ENCODE measurements at places on chromosomes 3 and 15.

DNA sequence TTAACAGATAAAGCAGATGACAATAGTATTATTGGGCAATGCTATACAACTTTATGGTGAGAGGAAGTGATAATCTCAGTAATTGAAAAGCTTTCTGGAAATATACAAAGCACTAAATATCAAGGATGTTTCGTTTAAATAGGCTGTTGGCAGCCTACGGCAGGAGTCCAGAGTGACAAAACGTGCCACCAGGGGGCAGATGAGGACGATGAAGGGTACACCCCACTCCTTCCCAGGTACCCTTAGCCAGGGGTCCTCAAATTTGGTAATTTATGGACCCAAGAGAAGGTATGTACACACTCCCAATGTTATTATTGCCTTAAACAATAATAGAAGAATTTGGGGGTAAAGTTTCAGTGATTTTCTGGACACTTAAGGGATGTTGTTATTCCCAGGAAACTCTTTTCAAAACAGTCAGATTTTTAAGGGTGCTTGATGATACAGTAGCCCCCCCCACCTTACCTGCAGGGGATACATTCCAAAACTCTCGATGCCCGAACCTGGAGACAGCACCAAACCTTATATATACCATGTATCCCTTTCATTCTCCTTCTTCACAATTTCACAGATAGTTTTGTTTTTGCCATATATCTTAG is 1.4 kb upstream of the MAGEL2 start:
- no peak for DNase-seq

GRCh38 chr3:185926445-185926844 is 11.4 kb downstream of the TRA2B start:
- no peak for DNase-seq

DNA sequence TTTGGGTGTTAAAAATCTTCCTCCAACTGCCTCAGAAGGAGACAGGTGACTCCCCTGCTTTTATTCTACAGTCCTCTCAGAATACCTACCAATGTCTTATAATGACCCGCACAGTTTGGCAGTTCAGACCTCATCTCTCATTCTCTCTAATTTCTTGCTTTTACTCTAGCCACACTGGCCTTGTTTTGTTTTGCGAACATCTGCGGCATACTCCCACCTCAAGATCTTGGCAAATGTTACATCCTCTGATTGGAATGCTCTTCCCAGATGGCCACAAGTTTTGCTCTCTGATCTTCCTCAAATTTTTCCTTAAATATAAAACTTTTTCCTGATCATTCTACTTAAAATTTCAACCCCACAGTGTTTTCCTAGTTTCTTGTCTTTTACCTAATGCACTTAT is 94.1 kb downstream of the PLSCR2 start:
- no peak for DNase-seq

GRCh38 chr3:8239718-8240695 is 261.6 kb upstream of the LMCD1 start:
- no peak for DNase-seq

DNA sequence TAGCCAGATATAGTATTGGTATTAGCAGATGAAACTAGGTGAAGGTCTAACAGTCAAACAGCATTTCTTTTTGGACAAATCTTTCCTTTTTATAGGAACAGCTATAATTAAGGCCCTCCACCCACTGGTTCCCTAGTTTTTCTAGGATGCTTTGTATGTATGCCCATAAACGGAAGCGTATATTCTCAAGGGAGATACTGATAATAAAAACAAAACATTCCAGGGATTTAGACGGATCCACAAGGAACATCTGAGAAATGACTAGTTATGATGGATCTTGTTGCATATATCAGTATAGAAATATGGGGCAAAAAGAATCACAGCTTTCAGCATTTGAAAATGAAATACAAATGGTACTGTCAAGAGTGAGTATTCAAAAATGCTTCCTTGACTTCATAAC is 22.5 kb downstream of the LRRC28 start:
- DNase-seq: no peak

DNA sequence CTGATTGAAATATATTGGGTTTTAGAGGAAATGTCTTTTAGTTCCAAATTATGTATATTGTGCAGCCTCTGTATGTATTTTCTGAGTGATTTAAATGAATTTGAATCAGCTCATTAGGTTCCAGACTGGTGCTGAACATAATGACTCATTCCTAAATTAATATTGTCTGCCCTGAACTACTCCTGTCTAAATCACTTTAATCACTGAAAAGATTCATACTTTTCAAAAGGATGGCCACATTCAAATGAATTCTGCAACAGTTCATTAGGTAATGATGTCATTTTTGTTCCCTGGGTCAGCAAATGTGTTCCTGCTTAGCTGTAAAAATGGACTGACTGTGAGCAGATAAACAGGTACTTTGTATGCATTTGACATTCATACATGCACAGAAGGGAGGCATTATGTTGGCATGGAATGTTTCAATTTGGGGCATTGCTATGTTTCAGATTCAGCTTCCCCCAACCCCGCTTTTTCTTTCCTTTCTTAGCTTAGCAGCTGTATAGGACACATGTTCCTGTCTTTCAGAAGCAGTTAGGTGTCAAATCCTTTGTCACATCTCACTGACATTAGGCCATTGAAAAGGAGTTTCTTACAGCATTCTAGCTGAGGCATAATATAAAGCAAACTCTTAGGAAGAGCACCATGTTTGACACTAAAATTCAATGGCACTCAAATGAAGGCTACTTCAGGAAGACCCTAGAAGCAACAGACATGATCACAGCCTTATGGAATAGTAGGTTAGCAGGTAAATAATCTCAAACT is 318.5 kb upstream of the ARPP21 start:
- DNase-seq: no peak

- DNase-seq: no peak
These were observed 21.6 kb downstream of the RYK start for GRCh38 chr3:134229038-134229437.

DNA sequence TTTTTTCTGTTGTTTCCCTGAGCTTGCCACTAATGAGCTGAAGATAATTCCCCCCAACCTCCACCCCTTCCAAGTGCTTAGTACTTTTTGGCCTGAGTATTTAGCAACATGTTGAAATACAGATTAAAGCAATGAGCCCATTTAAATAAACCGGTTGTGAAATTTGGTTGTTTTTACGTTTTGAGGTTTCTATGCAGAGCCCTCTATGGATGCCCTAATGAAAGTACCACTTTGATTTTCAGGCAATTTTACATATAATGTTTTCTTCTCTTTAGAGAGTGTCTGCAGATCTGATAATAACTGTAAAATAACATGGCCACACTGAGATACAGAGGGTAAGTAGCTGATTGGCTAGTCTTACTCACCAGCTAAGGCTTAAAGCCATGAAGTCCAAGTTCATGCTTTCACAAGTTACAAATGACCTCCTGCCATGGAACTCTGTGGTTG is 139.4 kb upstream of the SLC7A14 start:
- DNase-seq: no peak

DNA sequence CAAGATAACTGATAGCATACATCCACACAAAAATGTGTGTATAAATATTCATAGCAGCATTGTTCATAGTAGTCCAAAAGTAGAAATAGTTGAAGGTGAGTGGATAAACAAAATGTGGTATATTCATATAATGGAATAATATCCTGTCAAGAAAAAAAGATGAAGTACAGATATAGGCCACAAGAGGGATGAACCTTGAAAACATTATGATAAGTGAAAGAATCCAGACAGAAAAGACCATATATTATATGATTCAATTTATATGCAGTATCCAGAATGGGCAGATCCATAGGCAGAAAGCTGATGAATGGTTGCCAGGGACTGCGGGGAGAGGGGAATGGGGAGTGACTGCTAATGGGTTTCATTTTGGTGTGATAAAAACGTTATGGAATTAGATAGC is 54.3 kb upstream of the TNIK start:
- DNase-seq: no peak

DNA sequence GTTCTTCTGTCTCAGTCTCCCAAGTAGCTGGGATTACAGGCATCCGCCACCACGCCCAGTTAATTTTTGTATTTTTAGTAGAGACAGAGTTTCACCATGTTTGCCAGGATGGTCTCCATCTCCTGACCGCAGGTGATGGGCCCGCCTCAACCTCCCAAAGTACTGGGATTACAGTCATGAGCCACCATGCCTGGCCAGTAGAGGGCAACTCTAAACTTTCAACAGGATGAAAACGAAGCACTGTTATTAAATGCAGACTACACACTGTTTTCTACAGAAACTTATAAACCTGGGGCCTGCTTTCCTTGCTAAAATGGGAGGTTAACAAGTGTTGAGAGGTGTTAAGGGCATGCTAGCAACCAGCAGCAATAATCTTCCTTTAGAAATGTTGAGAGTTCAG is 7.6 kb downstream of the ARPC4 start:
- DNase-seq: no peak

DNA sequence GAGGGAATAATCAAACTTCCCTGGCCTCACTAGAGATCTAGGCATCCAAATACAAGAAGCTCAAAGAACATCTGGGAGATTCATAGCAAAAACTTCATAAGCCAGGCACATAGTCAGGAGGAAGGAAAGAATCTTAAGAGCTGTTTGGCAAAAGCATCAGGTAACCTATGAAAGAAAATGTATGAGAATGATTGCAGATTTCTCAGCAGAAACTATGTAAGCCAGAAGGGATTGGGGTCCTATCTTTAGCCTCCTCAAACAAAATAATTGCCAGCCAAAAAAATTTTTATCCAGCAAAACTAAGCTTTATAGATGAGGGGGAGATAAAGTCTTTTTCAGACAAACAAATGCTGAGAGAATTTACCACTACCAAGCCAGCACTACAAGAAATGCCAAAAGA is 1036.3 kb downstream of the TBL1XR1 start:
- DNase-seq: no peak

DNA sequence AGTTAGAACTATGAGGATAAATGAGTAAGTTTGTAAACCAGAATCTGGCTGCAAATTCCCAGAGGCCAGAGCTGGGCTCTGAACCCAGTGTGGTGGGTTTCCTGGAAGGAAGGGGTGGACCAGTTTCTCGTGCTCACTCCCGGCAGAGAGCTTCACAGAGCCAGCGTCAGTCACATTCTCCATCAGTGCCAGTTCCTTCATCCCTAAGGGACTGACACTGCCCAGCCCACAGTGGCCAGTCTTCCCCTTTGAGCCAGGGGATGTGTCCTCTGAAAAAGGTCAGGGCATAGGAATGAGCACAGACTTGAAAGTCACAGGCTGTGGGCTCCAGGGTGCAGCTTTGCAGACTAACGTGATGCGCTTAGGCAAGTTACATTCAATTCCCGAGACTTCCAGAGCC is 135.8 kb upstream of the HACD2 start:
- DNase-seq: no peak

DNA sequence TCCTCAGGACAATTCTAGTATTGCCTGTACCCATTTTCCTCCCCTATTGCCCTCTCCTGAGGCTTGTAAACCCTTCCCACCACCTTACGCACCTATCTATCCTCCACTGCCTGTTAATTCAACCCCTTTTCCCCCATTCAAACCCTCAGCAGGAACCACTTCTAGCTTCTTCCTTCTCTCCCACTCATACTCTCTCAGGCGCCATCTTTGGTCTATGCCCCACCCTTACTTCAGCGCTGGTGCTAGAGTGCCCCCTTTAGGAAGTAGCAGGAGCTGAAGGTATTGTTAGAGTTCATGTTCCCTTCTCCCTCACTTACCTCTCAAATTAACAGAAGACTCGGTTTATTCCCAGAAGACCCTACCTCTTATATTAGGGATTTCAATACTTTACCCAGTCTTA is 121.8 kb upstream of the NLGN1 start:
- DNase-seq: no peak

GRCh38 chr3:11563865-11564185 is 79.9 kb downstream of the VGLL4 start:
- no peak for DNase-seq

GRCh38 chr3:32437896-32438295 is 46.2 kb downstream of the CMTM7 start:
- DNase-seq: no peak

DNA sequence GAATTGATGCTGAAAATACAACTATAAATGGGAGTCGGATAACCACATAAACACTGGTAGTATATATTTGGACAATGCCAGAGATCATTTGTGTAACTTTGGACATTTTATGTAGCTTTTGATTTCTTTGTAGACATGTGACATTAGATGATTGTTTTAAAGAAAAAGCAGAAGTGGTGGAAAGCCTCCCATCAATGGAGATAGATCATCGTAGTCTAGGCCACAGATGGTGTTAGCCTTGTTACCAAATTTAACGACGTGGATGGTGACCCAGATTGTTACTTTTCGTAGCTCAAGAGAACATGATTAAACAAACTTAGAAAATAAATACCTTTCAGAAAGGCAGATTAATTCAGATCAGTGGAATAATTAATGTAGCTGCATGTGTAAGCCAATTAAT is 8.8 kb downstream of the CACNA1D start:
- DNase-seq: no peak

DNA sequence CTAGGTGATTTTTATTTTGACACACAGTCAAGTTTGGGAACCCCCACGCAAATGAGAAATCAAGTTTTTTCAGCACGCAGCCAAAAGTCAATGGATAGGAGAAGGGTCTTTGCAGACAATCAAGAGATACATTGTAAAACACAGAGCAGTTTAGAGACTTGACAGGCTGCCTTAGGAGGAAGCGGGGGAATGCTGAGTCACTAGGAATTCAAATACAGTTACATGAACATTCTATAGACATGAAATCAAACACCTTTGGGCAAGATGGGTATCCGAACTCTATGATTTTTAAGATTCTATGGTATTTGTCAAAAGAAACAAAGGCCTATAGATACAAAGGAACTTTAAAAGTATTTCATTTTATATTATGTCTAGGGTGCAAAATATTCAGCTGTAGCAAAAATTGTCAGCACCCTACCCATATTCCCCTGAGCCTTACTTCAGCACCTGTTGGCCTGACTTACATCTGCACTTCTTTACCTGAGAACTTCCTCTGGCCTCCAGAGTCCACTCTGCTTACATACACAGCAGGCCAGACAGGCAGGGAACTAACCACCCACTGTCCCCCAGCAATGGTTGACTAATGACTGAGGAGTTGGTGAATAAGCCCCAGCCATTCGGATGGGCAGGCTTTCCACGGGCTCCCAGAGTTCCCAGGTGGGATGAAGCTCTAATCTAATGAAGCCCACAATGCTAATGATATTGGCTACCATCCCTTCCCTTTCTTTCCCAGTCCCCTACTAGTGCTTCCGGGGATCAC is 289.3 kb upstream of the RORA start:
- DNase-seq: no peak

- no peak for DNase-seq
These were observed 406.5 kb upstream of the TGFBR2 start for GRCh38 chr3:30199855-30200254.

GRCh38 chr3:105532251-105532650 is 165.5 kb downstream of the ALCAM start:
- DNase-seq: no peak

DNA sequence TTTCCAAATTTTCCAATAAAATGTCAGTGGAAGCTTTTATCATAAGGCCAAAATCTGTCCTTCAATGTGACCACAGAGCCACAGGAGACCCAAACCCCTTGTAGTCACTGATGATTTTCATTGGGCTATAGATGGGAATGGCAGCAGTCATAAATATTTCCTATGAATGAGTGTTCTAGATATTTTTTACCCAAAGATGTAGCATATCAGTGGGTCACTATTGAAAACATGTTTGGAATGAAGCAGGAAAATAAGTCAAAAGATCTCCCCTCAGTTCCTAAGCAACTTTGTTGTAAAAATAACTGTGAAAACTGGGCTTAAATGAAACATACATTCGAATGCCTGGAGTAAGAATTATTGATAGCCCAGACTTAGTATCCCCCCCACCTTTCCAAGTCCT is 49.0 kb downstream of the NKIRAS1 start:
- no peak for DNase-seq

Data from stimulated activated CD8-positive, alpha-beta memory T cell treated with anti-CD3 and anti-CD28 coated beads, Interleukin-7, amount 100 ng/mL, for 1 hour (primary cell).